ENCODE measurements at places on chromosomes 12 and 14.

- no peak for DNase-seq
Observed at GRCh38 chr14:58055497-58056010, 96.5 kb downstream of the ARMH4 start.

DNA sequence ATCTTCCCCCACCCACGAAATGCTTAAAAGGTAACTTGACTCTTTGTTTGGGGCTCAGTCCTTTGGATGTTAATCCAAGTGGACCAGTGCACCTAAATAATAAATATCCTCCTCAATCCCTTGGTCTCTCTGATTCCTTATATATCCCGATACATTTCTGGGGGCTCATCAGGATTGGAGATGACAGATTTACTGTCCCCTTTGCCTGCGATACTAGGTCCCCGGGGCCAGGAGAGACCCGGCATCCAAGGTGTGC, 26.3 kb downstream of the KLRK1 start:
- no peak for DNase-seq

- DNase-seq: no peak
Observed at GRCh38 chr14:51513281-51513680, 138.4 kb upstream of the FRMD6 start.

GRCh38 chr14:96592591-96593386, 90.6 kb downstream of the PAPOLA start:
- DNase-seq: no peak

GRCh38 chr14:64831419-64831818, 48.3 kb downstream of the SPTB start:
- no peak for DNase-seq

GRCh38 chr14:101588990-101589389, 27.7 kb downstream of the DIO3 start:
- DNase-seq: no peak

DNA sequence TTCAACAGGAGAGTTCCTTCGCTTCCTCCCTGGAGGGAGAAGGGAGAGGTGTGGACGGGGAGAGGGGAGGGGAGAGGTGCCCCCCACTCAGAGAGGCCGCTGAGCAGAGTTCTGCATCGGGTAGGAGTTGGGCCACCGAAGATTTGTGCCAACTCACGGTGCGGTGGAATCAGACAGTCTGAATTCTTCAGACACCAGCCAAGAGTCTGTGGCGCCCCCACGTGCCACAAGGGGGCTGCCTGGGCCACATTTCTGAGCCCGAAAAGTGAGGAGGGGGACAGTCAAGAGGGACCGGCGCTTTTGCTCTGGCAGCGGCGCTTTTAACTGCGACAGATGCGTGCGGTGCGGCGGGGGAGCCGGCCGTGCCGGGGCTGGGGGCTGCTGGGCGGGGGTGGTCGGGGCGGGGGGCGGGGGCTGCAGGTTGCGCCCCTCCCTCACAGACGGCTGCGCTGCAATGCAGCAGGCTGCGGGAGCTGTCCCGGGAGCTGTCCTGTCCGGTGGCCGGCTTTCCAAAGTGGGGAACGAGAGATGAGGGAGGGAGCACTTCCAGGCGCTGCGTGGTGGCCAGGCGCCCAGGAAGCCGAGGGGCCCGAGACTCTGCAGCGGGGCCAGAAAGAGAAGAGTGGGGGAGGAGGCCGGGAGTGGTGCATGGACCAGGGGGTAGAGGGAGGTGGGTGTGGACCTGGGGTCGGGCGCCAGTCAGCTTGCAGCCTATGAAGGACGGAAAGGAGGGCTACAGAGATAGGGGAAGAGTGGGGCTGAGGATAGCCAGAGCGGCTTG, 975 bp upstream of the RTL1 start:
- no peak for DNase-seq

GRCh38 chr12:7369274-7369729, 65.4 kb downstream of the ACSM4 start:
- no peak for DNase-seq

GRCh38 chr12:70070494-70071007, 172.7 kb upstream of the CNOT2 start:
- DNase-seq: no peak

GRCh38 chr14:64807551-64807950, 72.2 kb downstream of the SPTB start:
- no peak for DNase-seq

GRCh38 chr12:47078733-47079467, 521 bp upstream of the PCED1B start:
- peak; percentile 11 for DNase-seq

DNA sequence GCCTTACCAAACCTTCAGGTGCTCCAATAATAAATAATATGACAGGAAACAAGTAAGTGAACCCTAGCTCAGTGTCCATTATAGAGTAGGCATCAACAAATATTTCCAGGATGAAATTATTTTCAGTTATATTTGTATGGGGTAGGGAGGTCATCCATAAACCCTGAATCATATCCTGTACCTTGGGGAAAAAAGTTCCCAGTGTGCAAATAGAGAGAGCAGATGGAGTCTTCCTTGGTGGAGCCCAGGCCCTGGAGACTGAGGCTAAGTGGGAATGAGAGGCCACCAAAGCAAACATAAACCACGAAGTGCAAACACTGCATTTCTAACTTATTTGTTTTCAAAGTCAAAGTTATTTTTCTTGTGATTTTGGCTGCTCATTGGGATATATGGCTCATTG, 8.5 kb upstream of the ERP27 start:
- DNase-seq: no peak

DNA sequence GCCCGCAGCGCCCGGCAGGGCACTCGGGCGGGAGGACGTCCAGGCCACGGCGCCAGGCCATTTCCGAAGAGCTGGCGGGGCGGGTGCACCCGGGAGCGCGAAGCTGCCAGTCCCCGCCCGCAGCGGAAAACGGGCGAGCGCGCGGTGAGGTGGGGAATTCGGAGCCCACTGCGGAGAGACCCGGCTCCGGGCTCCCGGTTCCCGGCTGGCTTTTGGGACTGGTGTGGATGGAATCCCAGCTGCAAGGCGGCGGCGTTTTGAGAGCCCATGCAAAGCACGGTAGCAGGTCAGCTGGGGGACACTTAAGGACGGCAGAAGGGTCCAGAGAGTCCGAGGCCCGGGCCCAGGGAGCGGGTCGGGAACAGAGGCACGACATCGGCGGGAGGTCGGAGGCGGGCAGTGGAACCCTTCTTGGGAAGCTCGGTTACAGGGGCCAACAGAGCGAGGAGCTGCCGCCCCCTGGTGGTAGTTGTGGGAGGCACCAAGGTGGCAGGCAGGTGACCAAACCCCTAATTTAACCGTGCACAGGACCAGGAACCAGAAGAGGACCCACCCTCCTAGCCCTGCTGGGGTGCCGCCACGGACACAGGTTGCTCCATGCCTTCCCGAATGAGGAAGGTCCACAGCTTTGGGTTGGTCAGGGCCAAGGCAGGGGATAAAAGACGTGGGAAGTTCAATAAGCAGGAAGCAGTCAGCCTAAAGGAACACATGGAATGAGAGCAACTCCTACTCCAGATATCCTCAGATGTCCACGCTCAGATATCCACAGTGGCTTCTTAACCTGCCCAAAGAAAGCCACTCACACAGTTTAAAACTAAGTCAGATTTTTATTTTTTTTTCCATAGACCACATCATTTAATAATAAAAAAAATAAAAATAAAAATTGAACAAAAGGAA, 685 bp upstream of the CDH24 start:
- no peak for DNase-seq

- DNase-seq: no peak
Observed at GRCh38 chr12:65497660-65498059, 219.2 kb downstream of the MSRB3 start.

- no peak for DNase-seq
Observed at GRCh38 chr14:75476274-75476995, 45.8 kb upstream of the BATF start.

- DNase-seq: no peak
Observed at GRCh38 chr14:41377932-41378331, 228.7 kb upstream of the LRFN5 start.

- no peak for DNase-seq
Observed at GRCh38 chr12:109166371-109166770, 50.0 kb downstream of the ACACB start.

DNA sequence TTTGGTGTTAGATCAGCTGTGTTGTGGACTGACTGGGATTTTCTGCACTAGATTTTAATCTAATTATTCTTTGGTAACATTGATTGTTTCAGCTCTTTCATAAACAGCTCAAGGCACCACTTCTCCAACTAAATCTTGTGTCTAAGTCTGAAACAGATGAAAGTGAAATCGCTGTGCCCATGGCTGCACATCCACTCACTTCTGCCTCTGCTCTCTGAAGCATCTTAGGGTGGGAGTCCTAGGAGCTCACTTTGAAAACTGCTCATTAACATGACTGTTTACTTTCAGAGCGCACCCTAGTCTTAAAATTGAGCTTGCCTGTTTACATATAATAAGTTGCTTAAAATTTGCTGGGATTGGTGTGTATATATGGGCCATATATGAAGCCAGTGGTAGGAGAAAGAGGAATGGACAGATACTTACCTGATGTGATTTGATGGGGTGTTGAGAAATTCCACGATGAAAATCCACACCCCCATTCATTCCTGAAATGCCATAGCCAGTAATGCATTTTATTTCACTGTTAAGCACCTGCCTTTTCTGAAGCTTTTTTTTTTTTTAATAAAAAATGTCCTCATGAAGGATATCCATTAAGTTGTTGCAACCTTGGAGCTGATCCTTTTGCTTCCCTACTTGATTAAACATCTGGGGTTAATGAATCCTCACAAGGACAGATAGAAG, 52.8 kb downstream of the PPFIBP1 start:
- no peak for DNase-seq

GRCh38 chr12:3275171-3276041, 198.2 kb downstream of the TSPAN9 start:
- DNase-seq: peak; percentile 13

- no peak for DNase-seq
Observed at GRCh38 chr12:53749986-53750811, 1.6 kb downstream of the CISTR start.

GRCh38 chr14:72788255-72788654, 105.6 kb downstream of the DPF3 start:
- no peak for DNase-seq

DNA sequence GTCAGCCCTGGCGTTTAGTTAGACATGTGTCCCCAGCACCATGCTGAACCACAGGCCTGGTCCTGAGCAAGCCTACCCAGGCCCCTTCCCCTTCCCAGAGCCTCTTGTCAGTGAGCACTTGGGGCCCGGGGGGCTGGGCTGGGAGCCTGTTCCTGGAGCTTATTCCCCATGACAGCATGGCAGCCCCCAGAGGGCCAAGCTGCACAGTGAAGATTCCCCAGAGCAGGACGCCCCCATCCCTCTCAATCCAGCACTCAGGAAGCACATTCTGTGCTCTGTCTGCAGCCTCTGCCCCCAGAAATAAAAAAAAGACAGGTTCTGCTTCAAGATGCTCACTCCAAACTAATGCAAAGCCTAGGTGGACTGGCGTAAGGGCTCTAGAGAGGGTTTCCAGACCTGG, 117.3 kb downstream of the LGMN start:
- DNase-seq: no peak

DNA sequence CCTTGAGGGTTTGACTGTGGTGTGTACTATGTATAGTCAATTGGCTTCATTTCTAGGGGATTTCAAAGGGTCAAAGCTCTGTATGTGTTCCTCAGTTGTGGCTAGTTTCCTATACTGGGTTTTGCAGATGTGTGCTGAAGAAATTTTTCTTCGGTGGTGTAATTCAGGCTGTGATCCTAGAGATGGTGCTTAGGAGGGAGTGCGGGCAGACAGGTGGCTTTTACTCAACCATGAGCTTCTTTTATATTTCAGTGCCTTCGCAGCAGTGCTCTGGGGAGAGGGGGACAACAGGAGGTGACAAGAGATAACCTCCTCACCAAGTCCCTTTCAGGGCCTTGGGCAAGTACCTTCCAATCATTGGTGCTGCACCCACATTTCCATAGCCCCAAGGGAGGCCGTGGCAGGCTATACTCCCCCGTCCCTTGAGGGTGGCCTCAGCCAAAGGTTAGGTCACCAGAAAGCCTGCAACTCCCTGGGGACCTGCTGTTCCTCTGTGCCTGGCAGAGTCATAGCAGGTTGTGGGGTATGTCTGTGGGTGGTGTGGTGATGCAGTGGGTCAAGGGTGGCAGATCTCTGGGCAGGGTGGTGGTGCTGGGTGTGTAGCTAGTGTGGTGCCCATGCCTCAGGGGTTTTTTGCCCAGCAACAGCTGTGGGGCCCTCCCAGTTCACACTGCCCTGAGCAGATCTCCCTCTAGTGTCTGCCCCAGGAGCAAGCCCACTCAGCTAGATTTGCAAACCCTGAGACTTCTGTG, 37.0 kb upstream of the TMX1 start:
- DNase-seq: no peak

- no peak for DNase-seq
Observed at GRCh38 chr12:88063375-88063774, 34.2 kb upstream of the C12orf50 start.

DNA sequence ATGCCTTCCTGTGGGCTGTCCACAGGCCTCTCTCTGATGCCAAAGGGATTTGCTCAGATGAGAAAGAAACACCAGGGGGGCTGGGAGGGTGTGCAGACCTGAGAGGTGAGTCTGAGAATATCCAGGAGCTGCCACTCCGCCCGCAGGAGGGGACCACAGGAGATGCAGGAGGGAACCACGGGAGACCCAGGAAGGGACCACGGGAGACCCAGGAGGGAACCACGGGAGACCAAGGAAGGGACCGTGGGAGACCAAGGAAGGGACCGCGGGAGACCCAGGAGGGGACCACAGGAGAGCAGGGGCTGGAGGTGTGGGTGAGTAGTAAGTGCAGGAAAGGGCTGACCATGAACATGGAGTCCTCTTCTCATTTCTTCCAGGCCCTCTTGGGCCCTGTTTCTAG, 74.6 kb upstream of the SFSWAP start:
- no peak for DNase-seq

- DNase-seq: no peak
Observed at GRCh38 chr14:36767603-36768281, 106.1 kb downstream of the PAX9 start.

DNA sequence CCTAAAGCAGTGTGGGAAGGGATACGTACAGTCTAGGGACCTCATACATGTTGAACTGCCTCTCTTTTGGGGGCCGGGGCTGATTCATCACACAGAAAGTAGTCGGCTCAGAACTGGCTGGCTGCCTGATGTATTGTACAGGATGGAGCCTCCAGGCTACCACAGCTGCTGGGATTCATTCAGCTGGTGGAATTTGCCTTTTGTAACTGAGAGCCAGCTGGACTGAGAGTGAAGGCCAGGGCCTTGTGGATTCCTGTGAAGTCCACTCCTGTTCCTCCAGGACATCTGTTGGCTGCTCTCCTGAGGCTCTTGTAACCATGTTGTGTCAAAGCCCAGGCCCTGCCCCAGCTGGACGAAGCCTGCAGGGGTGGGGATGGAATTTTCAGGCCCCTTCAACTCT, 116.3 kb upstream of the PRICKLE1 start:
- DNase-seq: no peak

Data from anterior cingulate cortex (tissue), 58 donors.